ENCODE measurements at places on chromosomes 3 and 15.

- DNase-seq, result no peak
Observed at GRCh38 chr15:66730168-66731021, 28.4 kb downstream of the SMAD6 start.

- DNase-seq, result no peak
Observed at GRCh38 chr15:41544650-41545015, 576 bp upstream of the RPAP1 start.

GRCh38 chr3:125232401-125232800, 19.9 kb upstream of the SLC12A8 start:
- no peak for DNase-seq

DNA sequence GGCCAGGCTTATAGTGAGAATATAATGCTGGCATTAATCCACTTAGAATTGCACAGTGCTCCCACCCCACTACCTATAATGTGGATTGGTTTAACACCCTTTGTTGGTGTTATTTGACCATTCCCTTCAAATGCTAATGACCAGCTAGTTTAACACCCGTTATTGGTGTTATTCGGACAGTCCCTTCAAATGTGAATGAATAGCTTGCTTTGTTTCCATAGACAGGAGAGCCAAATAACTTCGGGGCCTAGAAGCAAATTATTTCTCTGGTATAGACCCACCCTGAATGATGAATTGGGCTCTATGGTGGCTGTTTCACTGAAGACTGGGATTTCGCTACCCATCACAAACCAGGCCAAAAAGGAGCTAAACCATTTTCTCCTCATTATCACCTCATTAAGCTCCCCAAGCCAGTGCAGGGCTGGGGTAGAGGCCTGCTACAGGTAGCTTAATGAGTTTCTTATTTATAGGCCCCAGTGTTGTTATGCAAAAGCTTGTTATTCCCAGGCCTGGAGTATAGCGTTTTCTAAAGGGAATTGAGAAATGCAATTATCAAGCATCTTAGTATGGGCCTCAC, 494.1 kb upstream of the DPH6 start:
- DNase-seq, result no peak

DNA sequence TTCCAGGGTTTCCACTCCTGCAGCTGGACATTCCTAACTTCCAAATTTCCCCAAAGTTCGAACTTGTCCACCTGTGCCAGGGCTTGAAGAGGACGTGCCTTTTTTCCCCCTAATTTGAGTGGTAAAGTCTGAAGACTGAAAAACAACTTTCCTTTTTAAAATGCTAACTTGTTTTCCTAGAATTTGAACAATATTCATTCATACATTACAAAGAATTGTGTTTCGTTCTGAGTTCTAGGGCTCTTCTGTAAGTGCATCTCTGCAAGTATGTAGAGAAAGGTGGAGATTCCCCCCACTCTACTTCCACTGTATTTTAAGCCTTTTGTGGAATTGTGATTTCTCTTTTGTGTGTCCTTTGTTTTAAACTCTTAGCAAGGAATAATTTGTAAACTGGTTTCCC, 9.4 kb downstream of the DPH3 start:
- no peak for DNase-seq

- no peak for DNase-seq
Observed at GRCh38 chr3:8565376-8565775, 63.8 kb downstream of the LMCD1 start.

- no peak for DNase-seq
Observed at GRCh38 chr15:68484696-68485400, 52.9 kb upstream of the ITGA11 start.

DNA sequence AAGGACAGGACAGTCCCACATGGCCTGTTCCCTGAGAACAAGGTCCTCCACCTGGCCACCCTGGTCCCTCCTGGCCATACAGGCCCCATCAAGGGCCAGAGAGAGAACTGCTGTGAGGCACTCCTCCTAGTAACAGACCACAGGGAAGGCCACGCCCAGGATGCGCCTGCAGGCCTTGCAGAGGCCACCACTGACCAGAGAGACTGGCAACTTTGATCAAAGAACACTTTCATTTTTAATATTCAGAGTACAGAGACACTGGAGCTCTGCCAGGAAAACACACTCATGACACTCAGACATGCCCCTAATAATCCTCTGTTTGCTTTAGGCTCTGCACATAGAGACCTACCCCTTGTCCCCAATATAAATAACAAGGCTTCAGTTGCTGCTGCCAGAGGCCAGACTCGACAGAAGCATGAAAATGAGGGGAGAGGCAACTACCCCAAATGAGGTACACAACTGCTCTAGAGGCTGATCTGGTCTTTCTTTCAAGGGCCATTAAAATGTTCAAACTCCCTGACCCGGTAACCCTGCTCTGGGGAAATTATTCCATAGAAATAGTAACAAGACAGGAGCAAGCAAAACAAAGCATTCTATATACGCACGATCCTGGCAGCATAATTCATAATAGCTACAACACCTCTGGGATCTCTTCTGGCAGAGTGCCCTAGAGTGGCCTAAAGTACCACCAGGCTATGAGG, 44.8 kb downstream of the CCDC12 start:
- DNase-seq, result no peak

- no peak for DNase-seq
Observed at GRCh38 chr3:49157289-49157688, 8.8 kb downstream of the CCDC71 start.

DNA sequence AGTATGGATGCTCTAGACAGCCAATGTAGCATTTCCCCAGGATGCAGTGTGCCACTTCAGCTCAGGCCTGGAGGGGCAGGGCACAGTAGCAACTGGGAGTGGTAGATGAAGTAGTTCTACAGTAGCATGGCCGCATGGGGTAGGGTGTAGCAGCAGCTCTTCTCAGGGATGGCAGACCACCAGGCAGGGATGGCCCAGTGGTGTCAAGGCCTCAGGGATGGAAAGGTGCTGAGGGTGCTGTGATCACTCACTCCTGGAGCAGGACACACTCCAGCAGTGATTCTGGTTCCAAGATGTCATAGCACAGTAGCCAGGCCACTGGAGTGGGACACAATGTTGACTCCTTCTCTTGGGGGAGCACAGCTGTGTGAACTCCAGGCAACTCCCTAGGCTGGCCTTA, 210.9 kb upstream of the LYSMD4 start:
- no peak for DNase-seq

DNA sequence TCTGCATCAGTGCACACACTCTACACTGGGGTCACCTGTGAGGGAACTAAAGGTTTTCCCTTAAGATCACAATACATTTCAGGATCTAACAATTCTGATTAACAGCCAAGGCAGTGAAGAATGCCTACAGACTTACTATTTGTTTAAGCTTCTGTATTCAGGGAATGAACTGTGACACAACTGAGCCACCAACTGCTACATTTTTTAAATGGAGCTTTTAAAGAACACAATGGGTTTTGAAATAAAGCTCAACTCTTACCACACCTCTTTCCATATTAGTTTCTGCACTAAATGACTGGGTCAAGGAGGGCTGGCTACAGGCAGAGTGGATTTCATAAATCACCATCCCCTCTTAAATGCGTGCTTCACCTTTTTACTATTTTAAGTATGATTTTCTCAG, 100.2 kb downstream of the TMCC1 start:
- no peak for DNase-seq

DNA sequence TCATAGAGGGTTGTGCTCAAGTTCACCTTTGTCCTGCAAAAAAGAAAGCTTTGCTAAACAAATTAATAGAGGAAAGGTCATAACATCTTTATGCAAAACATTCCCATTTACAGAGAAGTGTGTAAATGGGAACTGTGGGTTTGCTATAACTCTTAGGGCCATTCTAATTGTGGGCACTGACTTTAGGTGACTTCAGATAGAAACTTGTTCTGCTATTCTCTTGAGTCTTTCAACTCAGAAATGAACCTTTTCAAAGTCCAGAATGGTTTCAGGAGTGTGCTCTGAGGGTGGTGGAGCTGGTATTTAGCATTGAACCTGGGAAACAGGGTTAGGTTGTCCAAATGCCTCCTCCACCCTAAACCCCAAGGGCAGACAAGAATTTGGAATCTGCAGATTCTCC, 34.0 kb downstream of the SPTSSB start:
- no peak for DNase-seq

DNA sequence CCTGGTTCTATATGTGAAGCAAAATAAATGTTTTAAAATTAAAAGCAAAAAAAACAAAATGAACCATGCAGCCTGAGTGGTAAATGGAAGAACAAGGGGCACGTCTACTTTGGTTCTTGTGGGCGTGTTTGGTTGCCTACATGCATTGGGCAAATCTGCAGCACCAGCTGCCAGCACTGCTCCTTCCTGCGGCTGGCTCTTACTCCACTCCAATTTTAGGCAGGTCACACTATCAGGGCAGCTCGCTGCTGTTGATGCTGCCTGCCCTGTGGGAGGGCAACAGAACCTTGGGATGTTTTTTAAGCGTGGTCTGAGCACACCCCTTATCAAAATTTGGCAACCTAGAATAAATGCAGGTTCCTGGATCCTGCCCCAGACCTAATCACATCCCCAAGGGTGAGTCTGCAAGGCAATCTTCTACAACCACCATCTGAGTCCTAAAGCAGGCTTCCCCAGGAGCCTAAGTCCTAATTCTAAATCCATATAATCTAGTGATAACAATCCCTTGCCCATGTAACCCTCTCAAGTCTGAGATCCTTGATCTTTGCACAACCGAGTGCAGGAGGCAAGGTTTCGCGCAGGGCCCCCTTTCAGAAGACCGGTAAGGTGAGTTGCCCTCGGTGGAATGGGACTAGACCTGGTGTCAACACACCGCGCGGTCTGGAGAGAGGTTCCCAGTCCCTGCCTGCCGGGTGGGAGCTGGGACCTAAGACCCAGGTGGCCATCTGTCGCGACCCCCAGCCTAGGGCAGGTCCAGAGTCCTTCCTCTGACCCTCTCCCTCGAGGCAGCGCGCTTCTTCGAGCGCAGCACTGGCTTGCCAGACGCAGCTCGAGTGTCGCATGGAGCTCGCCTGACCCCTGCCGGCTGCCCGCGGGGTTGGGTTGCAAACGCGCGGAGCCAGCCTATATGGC, 15.9 kb downstream of the IVD start:
- DNase-seq, result no peak

- no peak for DNase-seq
Observed at GRCh38 chr3:147963711-147964110, 554.5 kb downstream of the ZIC1 start.

GRCh38 chr15:68815598-68815997, 5.1 kb downstream of the ANP32A start:
- DNase-seq, result no peak

- DNase-seq, result no peak
Observed at GRCh38 chr15:100686725-100687473, 84.5 kb downstream of the ASB7 start.

DNA sequence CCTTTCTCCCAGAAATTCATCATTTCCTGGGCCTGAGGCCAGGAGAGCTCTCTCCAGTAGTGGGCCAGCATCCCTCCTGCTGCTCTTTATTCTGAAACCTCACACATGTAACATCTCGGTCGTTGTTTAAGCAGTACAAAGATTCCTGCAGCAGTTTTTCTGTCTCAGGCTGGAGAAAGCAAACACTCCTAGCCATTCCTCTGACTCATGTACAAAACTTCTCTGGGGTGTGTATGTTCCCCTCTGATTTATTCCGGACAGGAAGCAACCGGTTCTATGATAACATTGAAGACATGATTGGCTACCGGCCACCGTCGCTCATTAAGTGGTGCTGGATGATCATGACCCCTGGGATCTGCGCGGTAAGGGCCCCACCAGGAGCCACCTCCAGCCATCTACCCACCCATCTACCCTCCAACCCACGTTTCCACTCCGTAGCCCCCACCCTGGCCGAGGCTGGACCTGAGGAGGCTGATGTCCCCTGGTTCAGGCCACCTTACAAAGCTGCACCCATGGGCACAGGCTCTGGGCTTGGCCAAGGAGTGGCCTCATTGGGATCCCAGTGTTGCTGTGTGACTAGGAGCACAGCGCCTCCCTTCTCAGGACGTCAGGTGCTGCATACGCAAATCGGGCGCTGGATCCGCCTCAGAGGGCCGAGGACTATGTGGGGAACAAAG, 58.6 kb upstream of the SLC6A1 start:
- peak; percentile 15 for DNase-seq

- no peak for DNase-seq
Observed at GRCh38 chr3:59306436-59306835, 256.6 kb upstream of the CFAP20DC start.

GRCh38 chr3:112718516-112718915, 77.6 kb upstream of the CCDC80 start:
- DNase-seq, result no peak

- DNase-seq, result no peak
Observed at GRCh38 chr3:23644099-23644498, 161.7 kb upstream of the UBE2E1 start.

GRCh38 chr3:122680475-122681283, at the start of gene PARP14:
PARP14 (plus strand) TSS chr3:122680839; CDS start chr3:122680884, 45 bp downstream.
- no peak for DNase-seq

- no peak for DNase-seq
Observed at GRCh38 chr3:110750201-110750600, 321.4 kb upstream of the NECTIN3 start.

- DNase-seq, result no peak
Observed at GRCh38 chr3:38137615-38138348, 679 bp upstream of the MYD88 start.

GRCh38 chr3:4644951-4645350, 151.8 kb downstream of the ITPR1 start:
- no peak for DNase-seq

- DNase-seq, result no peak
Observed at GRCh38 chr3:194162070-194162678, 26.2 kb downstream of the HES1 start.

DNA sequence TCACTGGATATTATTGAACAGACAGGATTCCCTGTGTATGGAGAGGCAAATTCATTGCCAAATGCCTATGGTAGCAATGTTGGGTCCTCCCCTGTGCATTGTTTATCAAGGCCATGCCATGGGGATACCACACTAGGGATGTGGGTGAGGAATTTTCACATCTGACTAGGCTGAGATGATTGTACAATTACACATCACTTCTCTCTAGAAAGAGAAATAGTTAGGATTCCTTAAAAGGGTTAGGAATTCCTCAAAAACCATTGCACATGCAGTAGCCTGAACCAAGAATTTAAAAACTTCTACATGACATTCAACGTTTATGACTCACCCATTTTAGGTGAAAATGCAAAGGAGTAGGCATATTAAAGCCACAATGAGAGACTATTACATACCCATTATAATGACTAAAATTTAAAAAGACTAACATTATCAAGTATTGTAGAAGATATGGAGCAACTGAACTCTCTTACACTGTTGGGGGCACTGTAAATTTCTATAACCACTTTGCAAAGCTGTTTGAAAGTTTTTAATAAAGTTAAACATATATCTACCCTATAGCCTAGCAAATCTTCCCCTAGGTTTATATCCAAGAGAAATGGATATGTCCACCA, 175.9 kb downstream of the THRB start:
- DNase-seq, result peak; percentile 54

DNA sequence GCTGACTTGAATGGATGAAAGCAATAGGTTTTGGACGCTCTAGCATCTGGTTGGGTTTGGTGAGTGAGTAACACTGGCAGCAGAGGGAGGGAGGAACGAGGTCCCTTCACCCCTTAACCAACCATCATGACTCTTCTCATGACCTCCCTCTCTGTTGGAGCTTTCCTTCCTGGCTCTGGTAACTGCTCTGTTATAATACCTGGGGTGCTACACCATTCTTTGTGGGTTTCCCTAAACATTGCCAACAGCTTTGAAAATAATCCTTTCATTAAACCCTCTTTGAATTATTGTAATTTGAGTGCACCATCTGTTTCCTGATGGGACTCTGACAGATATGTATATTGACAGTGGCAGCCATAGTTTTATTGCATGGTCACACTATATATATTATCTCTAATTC, 146.2 kb upstream of the PTPRG start:
- DNase-seq, result no peak
